AG04449 (cell line): ENCODE measurements at places on chromosomes 2 and 18.

DNA sequence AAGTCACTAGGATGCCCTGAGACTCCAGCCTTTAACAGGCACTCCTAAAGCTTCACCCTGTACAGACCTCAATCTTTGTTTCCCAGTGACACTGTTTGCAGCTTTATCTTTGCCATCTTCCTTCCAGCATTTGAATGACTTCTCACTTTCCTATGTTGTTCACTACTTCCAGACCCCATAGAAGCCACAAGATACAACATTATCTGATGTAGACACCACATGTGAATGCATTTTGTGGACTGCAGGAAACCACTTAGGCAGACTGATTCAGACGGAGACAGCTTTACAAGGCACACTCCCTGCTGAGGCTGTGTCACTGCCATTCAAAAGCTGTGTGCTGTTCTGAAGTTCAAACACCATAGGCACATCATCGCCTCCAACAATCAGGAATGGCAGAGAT lies 67.3 kb upstream of the SPATS2L start:
- no peak for DNase-seq

DNA sequence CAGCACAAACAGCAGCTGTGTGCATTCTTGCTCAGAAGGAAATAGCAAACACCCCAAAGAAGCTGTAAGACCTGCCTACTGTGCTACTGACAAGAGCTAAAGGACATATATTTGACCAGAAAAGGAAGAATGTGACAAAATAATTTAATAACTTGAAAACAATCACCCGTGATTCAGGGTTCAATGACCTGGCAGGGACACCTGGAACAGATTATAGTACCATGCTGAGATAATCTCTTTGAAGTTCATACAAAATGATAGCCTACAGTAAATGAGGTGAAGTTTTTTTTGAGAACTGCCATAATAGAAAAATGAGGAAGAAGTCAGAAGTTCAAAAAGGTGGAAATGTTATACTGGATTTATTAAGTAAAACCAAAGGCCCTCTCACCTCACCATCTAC lies 324.8 kb upstream of the GULP1 start:
- DNase-seq, result no peak

- DNase-seq, result no peak
Measured at GRCh38 chr2:172011812-172012575, 12.2 kb downstream of the METAP1D start.

DNA sequence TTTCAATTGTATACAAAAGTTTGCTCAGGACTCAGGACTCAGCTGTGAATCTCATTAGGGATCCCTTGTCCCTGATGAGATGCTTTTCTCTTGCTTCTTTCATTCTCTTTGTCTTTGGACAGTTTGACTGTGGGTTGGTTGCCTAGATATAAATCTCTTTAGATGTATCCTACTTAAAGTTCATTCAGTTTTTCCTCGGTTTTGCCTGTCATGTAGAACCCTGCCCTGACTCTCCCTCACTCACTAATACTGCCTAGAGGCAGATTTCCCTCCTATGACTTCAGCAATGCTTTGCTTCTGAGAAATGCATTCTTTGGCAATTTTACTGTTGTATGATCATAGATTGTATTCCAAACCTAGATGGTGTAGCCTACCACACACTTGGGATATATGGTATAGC lies 421.4 kb upstream of the TCF4 start:
- DNase-seq, result no peak

GRCh38 chr2:51620796-51621195 lies 588.9 kb upstream of the NRXN1 start:
- DNase-seq, result no peak

- DNase-seq, result no peak
Measured at GRCh38 chr18:9855681-9856080, 30.1 kb upstream of the TXNDC2 start.

- DNase-seq, result no peak
Measured at GRCh38 chr2:17429130-17429529, 89.1 kb downstream of the RAD51AP2 start.

- DNase-seq, result no peak
Measured at GRCh38 chr18:13173578-13174145, 44.9 kb upstream of the LDLRAD4 start.

GRCh38 chr2:187360286-187360685 lies 87.8 kb downstream of the CALCRL start:
- DNase-seq, result no peak

- DNase-seq, result no peak
Measured at GRCh38 chr18:63290166-63290820, 29.3 kb downstream of the BCL2 start.

- DNase-seq, result no peak
Measured at GRCh38 chr2:201882353-201883090, 76.2 kb downstream of the CDK15 start.
